ENCODE measurements at places on chromosomes 4 and X.

GRCh38 chrX:103211012-103211715, 3.7 kb upstream of the BEX4 start:
- DNase-seq, result peak; percentile 4

DNA sequence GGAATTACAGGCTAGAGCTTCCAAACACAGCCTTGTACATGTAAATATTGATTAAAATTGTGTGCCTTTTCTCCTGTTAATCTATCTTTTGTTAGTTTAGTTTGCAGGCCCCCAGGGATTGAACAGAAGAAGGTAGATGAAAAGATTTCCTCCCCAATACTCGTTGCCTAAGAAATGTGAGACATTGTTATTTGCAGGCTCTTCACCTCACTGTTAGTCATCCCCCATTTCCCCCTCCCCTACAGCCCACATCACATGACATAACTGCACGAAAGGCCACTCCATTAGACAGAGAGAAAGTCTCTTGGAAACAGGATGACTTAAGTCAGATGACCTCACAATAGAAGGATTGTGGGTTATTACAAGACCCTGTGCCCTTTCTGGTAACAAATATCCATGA, 13.3 kb upstream of the MID1 start:
- no peak for DNase-seq

DNA sequence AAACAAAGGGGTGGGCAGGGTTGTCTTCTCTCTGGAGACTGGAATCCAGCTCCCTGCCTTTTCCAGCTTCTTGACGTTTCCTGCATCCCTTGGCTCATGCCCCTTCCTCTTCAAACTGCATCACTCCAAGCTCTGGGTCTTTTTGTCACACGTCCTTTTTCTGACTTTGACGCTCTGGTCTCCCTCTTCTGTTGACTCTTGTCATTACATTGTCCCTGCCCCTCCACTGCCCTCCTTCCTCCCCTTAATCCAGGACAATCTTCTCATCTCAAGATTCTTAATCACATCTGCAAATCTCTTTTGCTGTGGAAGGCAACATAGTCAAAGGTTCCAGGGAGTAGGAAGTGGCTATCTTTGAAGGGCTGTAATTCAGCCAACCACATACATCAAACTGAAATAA, 178.3 kb downstream of the TMA16 start:
- no peak for DNase-seq

DNA sequence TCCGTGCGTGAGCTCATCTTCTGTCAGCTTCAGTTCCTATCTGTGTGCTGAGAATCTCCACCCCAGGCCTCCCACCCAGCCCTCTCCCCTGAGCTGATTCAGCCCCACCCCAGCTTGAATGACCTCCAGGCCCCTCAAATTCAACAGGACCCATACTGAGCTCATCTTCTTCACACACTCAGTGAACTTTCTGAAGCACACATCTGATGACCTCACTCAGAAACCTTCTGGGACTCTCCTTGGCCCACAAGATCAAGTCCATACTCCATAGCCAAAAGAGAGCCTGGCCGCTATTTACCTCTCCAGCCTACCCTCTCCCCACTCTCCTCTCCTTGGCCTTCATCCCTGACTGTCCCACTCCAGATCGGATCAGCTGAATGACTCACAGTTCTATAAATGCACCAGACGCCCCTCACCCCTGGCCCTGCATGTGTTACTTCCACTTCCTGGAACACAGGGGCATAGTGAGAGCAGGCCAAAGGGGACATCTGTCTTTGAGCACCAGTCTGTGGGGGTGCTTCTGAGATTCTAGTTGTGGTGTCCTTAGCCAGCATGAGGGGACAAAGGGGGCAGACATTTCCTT, 62.5 kb downstream of the PJA1 start:
- no peak for DNase-seq

GRCh38 chr4:110122201-110122600, 76.2 kb downstream of the ELOVL6 start:
- DNase-seq, result no peak

GRCh38 chr4:65538571-65538970, 131.7 kb downstream of the EPHA5 start:
- DNase-seq, result no peak

DNA sequence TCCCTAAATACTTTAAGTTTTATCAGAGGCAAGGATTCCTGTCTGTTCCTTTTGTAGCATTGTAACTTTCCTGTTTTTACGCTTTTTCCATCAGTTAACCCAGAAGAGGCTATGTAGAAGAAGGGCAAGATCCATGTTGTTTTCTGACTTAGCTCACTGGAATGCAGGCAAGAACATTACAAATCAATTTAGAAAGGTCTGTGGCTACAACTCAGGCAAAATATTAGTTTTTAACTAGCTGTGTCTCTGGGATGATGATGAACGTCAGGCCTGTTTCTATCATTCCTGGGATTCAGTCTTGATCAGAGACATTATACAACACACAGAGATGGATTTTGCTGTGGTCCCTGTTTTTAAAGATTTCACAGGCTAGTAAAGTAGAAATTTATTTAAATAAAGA, 813.0 kb upstream of the POU3F4 start:
- no peak for DNase-seq

GRCh38 chrX:43525901-43526610, 130.0 kb upstream of the MAOA start:
- DNase-seq, result no peak
